ENCODE measurements at places on chromosomes 5 and 9.

GRCh38 chr9:132995879-132996278 is 17.4 kb downstream of the GFI1B start:
- DNase-seq: no peak

DNA sequence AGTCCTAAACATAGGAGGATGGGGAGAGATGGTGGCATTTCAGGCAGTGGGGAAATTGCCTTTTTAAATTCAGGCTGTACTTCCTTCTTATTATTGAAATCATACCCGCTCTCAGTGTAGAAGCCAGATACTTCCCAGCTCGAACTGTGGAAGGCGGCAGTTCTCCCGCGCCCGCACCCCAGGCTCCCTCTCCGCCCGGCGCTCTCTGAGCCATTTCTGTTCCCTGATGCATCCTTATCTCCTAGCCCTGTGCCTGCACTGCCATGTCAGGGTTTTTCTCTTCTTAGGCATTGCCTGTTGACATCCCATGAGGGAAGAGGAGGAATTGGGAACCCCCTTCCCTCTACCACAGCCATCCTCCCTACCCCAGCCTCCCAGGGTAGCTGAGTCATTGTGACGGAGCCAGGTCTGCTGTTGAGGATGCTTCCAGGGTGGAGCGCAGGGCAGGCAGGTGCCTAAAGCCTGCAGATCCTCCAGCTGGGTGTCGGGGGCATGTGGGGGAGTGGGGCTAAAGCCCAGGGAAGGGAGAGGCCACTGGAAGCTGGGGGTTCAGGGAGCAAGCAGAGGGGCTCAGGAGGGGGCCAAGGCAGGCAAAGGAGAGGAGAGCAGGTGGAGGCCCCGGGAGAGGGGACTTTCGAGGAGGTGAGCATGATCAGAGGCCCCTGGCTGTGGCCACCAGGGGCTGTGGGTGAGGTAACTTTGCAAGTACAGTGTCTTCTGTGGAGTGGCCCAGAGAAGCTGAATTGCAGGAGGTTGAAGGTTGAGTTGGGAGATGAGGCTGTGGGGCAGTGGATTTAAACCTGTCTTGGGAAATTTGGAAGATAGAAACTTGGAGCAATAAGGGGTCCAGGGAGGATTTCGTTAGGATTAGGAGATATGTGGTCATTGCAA is 16.2 kb downstream of the LAMC3 start:
- DNase-seq: no peak

GRCh38 chr5:58114324-58114723 is 345.6 kb downstream of the PLK2 start:
- DNase-seq: no peak

DNA sequence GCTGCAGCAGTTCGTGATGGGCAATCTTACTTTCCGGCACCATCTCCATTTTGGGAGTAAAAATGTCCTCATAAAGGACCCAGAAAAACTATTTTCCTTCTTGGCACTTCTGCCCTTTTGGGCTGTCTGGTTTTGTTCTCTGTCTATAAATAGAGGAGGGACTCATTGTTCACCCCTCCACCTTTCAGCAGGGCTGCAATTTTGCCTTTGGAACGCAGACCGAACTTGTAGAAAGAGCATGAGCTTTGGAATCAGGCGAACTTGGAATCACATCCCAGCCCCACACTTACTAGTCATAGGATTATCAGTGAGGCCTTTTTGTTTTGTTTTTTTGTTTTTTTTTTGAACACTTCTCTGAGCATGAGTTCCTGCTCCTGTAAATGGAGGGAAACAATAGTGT is 178.1 kb upstream of the IL12B start:
- no peak for DNase-seq

DNA sequence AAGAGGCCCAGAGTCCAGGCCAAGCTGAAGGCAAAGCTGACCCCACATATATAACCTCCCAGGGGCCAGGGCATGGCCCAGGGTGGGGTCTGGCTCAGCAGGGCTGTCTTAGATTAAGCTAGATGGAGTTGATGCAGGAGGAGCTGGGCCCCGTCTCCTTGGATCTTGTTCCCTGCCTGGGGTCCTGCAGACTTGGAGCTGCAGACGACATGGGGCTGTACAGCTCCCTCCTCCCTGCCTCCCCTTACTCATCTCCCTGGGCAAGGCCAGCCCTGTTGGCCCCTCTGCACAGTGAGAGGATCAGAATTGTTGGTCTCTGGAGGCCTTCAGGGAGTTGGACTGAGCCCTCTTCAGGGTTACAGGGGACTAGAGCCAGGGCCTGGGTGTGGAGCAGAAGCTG is 134.9 kb downstream of the RGS3 start:
- DNase-seq: no peak

DNA sequence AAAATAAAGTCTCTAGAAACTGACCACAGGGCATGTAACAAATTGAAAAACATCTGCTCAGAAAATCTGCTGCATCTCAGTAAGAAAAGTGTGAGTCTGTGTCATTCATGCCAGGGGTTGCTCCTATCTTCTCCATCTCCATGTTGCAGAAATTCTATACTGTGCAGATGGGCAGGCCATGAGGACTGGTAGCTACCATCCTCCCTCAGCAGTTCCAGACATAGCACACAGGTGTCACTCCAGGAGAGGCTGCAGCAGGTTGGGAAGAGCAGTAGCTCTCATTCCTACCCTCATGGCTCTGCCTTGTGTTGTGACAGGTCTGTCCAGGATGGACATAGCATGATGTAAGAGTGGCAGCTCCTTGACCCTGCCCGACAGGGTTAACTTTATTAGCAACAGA is 173.4 kb downstream of the NDUFS4 start:
- no peak for DNase-seq

DNA sequence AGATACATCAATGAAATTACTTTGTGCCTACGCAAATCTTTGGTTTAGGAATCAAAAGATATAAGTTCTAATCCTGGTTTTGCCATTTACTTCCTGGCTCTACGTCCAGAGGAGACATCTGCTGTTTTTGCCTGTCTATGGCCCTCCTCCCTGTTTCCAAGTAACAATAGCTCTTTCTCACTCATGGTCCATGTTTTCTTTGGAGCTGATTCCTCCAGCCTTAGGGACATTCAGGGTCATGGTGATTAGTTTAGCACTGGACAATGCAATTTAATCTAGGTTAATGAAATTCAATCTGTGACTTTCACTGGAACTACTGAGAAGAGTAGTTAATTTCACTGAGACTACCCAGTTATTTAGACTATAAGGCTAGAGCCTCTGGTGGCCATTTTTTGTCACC is 170.6 kb downstream of the SEMA6A start:
- DNase-seq: no peak

GRCh38 chr9:94772144-94772543 is 45.6 kb downstream of the AOPEP start:
- DNase-seq: no peak

DNA sequence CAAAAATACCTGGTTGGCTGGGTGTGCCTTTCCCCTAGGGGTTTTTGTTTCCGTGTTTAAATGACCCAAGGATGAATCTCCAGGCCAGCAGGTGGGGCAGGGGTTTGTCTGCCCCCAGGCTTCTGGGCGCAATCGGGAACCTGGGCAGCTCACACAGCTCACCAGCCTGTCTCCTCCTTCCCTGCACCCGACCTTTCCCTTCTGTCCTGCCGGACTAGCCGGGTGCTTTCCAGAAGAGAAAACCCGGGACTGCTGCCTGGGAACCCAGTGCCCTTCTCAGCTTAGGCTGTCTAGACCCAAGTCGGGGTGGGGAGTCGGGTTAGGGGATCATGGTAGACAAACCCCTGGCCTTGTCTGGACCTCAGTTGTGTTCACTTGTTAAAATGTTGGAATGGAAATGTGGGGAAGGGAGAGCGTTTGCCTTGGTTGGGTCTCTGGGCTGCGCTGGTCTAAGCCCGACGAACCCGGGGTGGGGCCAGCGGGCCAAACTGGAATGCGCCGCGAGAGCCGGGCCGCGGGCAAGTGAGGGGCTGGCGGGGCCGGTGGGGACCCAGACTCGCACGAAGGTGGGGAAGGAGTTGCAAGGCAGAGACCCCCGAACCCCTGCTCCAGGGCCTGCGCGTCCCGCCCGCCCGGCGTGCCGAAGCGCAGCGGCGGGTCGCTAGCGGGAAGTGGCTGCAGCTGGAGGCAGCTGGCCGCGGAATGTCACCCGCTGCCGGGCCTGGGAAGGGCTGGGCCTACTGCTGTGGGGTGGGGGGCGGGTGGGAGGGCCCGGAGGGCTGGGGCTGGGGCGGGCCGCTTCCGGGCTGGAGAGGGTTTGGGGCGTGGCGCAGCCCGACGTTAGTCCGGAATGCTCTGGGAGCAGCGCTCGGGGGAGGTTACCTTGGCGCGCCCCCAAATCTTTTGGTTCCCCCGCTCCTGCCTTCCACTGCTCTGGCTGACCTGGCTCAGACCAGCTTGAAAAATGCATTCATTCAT is 84.6 kb downstream of the DAB2IP start:
- no peak for DNase-seq
